Stimulated activated CD4-positive, alpha-beta T cell treated with anti-CD3 and anti-CD28 coated beads, TNF-alpha, amount 100 ng/mL, for 1 hour (primary cell): ENCODE measurements at places on chromosomes 4 and X.

DNA sequence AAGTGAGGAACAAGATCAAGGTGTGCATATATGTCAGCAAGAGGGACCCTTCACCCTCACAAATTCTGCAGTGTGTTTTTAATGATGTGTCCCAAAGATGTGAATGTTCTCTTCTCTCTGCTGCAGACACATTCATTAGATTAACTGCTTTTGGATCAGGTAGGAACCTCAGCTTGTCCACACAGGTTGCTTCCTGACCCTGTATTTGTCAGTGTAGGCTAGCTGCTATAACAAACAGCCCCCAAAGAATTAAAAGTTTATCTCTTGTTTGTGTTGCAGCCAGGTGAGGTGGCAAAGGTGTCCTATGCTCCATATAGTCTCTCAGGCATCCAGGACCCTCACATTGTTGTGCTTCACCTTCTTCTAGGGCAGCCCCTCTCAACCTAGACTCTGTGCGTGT is 17.8 kb downstream of the XG start:
- no peak for DNase-seq

DNA sequence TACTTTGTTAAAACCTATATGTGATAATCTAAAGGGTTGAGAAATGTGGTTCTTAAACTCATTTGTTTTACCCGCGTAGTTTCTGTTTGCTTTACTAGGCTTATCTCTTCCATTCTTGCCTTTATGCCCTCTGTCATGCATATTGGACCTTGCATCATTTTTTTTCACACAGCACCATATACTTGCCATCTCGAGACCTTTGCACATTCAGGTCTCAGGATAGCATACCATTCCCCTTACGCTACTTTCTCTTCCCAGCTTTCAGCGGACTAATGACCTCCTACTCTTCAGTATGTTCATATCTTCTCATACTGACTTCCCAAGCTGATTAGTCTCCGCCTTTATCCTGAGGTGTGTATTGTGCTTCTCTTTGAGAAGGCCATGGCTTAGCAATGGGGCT is 40.5 kb downstream of the USP38 start:
- DNase-seq, result no peak

DNA sequence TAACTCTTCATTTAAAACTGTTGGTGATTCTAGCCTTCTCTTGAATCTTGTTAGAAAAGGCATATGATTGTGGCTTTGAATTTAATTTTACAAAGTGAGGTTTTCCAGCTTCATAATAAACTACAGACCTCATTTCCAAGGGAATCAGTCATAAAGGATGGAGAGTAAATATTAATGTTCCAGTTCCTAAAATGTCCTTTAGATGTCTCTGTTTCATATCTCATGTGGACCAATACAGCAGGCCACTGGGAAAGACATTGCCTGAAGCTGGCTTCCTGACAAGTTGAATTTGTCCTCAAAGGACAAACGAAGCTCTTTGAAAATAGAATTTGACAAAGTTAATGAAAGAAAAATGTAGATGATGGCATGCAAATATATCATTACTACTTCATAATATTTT is 125.4 kb downstream of the ZNF330 start:
- no peak for DNase-seq

DNA sequence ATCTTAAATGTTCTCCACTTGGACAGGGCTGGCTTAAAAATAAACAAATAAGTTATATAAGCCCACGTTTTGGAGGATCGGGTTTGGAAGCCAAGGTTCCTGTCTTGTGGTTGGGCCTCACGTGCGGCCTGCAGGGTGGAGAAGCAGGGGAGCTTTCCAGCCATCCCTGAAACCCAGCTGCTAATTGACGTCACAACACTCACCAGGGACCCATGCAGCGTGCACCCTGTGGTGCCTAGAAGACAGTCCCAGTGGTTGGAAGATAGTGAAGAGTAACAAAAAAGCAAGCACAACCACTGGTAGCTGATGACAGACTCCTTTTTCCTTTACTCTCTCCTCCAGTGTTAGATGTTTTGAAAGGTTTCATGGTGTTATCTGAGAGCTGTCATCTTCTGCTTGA is 142.0 kb upstream of the RBPJ start:
- DNase-seq, result no peak

- DNase-seq, result no peak
Observed at GRCh38 chr4:636628-637159, 11.3 kb downstream of the PDE6B start.

GRCh38 chr4:26058537-26058936 is 144.5 kb downstream of the SMIM20 start:
- DNase-seq, result no peak
